Bronchial epithelial cell (primary cell): ENCODE measurements at places on chromosomes 5 and 9.
A peak's percentile ranks its signal among the peaks of the same experiment; 100 is the strongest.

- DNase-seq = peak; percentile 68
Observed at GRCh38 chr5:125411071-125411743, 664.8 kb upstream of the ZNF608 start.

- no peak for DNase-seq
Observed at GRCh38 chr5:141362719-141363118, 1.2 kb upstream of the PCDHGA5 start.

DNA sequence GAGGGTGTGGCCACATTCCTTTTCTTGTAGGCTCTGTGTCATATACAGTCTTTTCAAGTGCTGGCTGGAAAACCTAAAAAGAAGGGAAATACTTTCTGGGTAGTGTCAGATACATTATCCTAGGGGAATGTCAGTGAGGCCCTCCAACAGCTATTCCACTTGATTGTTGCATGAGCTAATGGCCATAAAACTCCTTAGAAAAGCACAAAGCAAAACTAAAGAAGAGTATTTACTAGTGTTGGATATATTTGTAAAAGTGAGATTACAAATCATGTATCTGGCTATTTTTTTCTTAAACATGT is 829 bp downstream of the ANXA1 start:
- DNase-seq = peak; percentile 60

DNA sequence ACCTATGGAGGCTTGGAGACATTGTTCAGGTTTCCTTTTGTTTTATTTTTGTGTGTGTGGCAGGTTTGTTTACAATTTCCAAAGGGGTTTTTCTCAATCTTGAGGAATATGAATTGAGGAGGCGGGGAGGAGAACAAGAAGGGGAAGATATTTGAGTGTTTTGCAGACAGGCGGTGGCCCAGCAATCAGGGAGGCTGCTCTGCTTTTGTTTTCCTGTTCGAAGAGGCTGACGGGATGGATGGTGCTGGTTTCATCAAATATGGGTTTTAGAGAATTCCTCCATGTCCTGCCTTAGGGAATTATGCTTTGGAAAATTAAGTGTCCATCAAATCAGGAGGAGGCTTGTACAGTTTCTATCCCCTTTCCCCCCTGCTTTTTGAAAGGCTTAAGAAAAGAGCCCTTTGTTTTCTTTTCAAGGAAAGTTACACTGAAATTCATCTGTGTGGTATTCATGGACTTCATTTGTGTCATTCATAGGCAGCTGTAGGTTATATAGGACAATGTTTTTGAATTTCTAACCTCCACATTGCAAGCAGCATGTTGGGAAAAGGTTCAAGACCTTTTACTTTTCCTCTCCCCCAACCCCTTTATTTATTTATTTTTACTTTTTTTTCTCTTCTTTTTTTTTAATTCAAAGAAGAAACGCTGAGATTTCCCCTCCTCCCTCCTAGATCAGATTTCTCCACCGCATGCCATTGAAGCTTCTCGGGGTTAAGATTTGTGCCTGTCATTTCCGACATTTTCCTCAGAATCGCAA is 107.4 kb downstream of the ZNF462 start:
- no peak for DNase-seq

DNA sequence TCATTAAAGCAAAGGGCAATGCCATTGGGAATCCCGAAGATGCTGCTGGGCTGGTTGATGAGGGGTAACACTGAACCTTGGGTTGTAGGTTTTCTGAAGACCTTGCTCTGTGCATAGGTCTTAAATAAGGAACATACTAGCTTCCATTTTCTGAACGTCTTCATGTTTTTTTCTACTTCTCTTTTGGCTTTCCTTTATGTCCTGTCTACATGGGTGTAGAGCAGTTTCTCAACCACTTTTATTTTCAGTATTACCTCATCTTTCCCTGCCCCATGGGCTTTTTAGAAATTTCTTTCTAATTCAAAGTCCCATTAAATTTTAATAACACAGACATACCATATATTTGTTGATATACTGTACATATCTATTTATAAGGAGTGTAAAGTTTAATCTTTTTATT is at the start of gene IFNA14:
IFNA14 (minus strand) TSS at position 95 of the 400 bp plus-strand sequence; CDS start at position 25, 70 bp downstream.
- no peak for DNase-seq

DNA sequence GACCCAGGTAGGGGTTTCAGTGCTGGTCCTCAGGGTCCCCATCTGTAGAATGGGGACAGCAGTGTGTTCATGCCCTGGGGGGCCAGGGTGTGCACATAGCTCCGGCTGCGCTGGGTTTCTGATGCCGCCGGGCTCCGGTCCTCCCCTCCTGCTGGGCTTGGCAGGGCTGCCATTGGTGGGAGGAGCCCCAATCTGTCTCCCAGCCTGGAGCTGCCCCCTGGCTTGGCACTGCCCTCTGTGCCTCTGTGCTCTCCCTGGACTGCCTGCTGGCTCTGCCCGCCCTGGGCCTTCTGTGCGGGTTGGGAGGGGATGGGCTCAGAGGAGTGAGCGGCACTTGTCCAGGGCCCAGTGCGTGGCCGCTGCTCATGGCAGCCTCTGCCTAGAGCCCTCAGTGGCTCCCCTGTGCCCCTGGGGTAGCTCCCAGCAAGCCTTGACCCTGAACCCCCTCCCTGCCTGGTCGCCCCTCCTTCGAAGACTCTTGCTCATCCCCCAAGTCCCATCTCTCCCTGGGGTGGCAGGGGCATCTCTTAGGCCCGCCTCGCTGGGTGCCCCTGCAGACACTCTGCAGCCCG is 35.7 kb downstream of the RXRA start:
- no peak for DNase-seq

GRCh38 chr9:71609448-71609830 is 158.9 kb downstream of the CEMIP2 start:
- DNase-seq = no peak

DNA sequence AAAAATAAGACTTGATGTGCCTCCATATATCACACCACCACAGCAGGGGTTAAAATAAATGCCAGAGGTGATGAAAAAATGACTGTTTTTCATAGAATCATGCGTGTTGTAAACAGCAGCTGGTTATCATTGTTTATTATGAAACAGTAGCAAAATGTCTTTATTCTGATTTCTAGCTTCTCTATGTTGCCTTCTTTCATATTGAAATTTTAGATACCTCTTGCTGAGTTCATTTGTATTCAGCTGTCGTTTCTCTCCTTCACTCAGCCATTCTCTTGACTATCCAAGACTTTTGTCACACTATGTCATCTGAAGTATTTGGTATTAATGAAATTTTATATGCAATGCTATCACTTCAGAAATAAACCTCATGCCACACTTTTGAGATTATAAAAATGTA is 465.0 kb downstream of the TAF11L14 start:
- DNase-seq = no peak

- DNase-seq = no peak
Observed at GRCh38 chr5:132493821-132494220, 3.2 kb upstream of the IRF1 start.

DNA sequence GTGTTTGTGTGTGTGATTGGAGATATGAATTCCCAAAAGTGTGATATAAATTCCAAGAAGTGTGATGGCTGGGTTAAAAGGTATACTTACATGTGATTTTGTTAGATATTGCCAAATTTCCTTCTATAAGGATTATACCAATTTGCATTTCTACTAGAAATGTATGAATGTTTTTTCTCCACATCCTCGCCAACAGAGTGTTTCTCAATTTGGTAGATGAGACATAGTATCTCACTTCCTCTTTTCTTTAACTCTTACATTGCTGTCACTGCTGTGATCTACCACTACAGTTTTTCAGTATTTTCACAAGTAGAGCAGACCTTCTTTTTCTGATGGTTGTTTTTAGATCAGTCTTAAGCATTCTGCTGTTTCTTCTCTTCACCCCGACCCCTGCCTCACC is 111.3 kb downstream of the FER start:
- DNase-seq = peak; percentile 36

DNA sequence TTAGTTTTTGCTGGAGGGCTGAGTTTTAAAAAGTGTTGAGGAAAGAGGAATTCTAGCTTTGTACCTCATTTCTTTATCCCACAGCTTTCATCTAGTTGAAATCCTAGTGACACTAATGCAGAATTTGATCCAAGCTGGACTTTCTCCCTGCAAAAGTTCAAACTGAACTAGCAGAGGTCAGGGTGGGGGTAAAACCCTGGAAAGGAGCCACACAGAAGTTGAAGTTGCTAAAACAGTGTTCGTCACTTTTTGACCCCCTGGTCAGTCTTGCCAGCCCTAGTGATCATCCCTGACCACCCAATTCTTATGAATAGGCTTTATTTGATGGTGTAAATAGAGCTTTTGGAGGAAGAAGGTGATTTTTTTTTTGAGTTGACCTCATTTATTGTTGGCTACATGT is 390.4 kb downstream of the TMEM38B start:
- no peak for DNase-seq
